ENCODE measurements at places on chromosomes 16 and 17.

DNA sequence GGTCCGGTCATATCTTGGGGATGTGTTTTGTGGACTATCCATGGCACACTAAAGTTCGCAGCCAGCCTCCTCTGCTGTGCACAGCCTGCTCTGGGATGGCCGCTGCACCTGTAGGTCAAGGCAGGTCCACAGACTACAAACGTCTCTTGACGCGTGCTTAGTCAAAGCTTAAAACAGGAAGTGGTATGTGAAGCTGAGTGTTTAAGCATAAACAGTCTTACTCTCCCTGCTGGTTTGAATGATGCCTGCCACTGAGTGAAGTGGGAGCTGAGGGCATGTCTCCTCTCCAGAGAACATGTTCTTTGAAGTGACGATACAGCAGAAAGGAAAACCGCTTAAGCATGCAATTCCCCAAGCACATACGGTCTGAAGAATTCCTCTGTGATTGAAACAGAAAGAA, 365.6 kb downstream of the SLC39A11 start:
- DNase-seq, result no peak

GRCh38 chr17:73875346-73875745, 231.1 kb upstream of the SDK2 start:
- no peak for DNase-seq

- DNase-seq, result peak; percentile 84
These were observed 66.0 kb downstream of the SMPD3 start for GRCh38 chr16:68382296-68382718.

- peak; percentile 71 for DNase-seq
These were observed 19.9 kb downstream of the CEP295NL start for GRCh38 chr17:78883089-78883532.

GRCh38 chr16:57235128-57236021, 9.7 kb upstream of the ARL2BP start:
- DNase-seq, result no peak

- DNase-seq, result no peak
These were observed 12.3 kb upstream of the UBE2I start for GRCh38 chr16:1297018-1297696.
